Germinal center (tissue), 1 donor: ENCODE measurements at places on chromosomes 4 and X.

DNA sequence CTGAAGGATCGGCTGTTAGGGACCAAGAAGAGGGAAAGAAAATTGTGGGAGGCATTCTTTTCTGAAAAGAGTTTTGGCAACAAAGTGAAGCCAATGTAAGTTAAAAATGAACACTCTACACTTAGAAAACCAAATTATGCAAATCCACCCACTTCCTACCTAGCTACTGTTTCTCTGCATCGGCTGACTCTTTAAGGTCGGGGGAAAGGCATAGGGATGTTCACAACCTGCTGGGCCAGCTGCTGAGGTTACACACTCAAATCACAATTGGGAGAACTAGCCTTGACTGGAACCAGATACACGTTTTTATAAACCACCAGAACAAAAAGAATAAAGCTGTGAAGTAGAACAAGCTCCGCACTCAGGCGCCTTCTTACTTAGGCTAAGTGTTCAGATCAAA lies 165.7 kb downstream of the LDB2 start:
- DNase-seq, result no peak

GRCh38 chr4:145722561-145722960 lies 42.6 kb downstream of the C4orf51 start:
- no peak for DNase-seq

DNA sequence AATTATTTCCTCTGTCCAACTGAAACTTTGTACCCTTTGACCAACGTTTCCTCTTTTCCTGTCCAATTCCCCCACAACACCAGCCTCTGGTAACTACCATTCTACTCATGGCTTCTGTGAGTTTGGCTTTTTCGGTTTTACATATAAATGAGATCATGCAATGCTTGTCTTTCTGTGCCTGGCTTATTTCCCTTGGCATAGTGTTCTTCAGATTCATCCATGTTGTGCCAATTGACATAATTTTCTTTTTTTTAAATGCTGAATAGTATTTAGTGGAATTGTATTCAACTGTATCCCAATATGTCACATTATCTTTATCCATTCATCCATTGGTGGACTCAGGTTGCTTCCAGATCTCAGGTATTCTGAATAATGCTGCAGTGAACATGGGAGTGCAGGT lies 222.5 kb upstream of the GALNTL6 start:
- DNase-seq, result no peak

GRCh38 chrX:135112096-135112729 lies 8.1 kb downstream of the ETDB start:
- peak; percentile 14 for DNase-seq

DNA sequence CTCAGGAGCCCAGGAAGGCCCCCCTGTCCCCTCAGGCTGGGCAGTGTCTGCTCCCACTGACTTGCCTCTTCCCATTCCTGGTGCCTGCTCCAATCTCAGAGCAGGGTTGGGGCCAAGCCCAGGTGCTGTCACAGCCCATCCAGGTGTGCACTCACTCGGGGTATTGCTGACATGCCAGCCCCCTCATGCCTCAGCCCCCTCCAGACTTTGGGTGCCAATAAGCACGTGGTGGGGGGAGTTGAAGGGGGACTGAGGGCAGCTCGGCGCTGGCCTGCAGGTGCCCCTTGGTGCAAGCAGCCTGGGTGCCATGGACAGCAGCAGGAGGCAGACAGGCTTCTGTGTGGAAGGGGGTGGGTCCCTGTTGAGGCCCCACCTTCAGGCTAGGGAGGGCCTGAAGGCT lies 28.4 kb downstream of the NAA11 start:
- DNase-seq, result no peak

- no peak for DNase-seq
Observed at GRCh38 chr4:23861897-23862296, 27.9 kb downstream of the PPARGC1A start.

GRCh38 chr4:159158083-159158617 lies 55.3 kb downstream of the RAPGEF2 start:
- DNase-seq, result no peak

DNA sequence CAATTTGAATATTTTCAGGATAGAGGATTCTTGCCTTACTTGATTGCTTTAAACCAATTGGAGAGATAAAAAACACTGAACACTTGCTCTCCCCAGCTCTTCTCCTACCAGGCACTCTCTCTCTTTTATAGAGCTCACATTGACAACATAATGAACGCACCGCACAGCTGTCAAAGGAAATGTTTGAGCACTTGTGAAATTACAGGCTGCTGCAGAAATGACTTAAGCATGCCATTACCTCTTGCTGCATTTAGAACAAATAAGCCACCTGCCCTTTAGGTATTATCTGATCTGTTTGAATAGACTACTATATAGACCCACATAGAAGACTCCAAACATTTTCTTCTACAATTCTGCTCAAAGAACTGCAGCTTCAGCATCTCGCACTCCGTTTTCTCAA lies 227.7 kb downstream of the C4orf33 start:
- DNase-seq, result no peak

DNA sequence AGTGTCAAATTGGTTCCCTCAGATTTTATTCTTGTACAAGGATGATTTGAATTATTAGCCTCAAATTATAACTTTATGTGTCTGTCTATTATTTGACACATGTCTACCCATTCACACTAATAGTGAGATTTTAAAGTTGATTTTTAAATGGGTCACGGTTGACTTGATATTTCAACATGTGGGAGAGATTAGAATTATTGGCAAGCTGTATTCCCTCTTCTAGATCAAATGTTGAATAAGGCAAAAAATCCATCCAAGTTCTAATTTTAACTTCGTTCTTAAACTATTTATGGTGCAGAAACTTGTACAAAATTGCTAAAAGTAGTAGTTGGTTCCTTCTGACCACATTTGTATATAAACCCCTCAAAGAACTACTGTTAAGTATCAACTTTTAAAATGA lies 1498.0 kb downstream of the STIM2 start:
- DNase-seq, result no peak

DNA sequence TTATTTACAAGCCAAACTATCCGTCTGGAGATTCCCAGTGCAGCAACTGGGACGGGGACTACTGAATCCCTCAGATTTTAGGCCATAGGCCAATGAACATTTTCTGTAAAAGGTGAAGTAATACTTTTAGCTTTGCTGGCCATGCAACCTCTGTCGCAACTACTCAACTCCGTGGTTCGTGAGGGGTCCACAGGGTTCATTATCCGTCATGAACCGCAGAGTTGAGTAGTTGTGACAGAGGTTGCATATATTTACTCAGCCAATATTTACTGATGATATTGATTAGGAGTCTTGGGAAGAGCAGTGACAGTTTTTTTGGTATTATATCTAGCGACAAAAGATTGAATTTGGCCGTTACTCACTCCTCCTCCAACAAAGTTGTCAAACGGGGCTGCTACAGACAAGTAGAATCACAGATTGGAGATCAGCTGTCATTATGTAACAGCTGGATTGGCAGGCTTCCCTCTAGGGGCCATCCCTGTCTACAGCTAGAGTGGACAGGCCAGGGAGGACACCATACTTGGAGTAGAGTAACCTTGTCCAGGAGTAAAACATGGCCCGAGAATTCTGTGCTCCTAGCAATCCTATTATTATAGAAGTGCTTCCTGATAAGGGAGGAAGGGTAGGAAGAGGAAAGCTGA lies 37.2 kb upstream of the CD38 start:
- DNase-seq, result no peak

DNA sequence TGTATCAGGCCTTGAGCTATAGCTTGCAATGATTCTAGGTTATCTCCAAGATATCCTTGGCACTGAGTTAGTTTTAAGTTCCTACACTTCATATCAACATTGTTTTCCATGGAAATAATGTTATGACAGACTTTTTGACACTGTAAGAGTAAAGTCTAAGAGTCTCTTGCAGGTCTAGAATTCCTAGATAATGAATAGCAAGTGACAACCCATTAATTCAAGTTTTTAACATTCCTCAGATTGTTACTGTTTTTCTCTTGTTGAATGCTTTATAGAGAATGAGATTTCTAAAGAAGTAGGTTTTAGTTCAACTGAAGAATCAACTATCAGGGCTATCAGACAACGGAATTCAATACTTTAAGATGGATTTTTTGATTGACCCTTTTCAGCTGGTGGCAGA lies 276.1 kb downstream of the PPP3CA start:
- DNase-seq, result no peak

DNA sequence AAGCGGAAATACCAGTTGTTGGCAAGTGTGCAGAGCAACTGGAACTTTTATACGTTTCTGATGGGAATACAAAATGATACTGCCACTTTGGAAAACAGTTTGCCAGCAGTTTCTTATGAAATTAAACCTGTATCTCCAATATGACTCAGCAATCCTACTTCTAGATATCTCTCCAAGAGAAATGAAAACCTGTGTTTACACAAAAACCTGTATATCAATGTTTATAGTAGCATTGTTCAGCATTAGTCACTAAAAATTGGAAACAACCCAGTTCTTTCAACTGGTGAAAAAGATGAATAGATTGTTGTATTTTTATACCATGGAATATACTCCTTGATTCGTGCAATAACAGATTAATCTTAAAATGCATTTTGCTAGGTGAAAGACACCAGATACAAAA lies 26.8 kb downstream of the ATP7A start:
- no peak for DNase-seq

DNA sequence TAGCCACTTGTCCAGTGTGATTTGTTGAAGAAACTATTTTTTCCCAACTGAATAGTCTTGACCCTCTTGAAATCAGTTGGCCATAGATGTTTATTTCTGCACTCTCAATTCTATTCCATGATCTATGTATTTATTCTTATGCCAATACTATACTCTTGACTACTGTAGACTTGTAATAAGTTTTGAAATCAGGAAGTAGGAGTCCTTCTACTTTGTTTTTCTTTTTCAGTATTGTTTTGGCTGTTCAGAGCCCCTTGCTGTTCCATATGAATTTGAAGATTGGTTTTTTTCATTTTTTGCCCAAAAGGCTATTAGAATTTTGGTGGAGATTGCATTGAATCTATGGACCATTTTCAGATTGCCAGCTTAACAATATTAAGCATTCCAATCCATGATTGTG lies 10.2 kb downstream of the SAP30 start:
- no peak for DNase-seq

- DNase-seq, result no peak
Observed at GRCh38 chrX:84907324-84907968, 96.2 kb upstream of the APOOL start.

- DNase-seq, result no peak
Observed at GRCh38 chr4:176755613-176756012, 37.1 kb downstream of the VEGFC start.

GRCh38 chr4:84496331-84496705 lies 2.8 kb downstream of the NKX6-1 start:
- DNase-seq, result no peak

DNA sequence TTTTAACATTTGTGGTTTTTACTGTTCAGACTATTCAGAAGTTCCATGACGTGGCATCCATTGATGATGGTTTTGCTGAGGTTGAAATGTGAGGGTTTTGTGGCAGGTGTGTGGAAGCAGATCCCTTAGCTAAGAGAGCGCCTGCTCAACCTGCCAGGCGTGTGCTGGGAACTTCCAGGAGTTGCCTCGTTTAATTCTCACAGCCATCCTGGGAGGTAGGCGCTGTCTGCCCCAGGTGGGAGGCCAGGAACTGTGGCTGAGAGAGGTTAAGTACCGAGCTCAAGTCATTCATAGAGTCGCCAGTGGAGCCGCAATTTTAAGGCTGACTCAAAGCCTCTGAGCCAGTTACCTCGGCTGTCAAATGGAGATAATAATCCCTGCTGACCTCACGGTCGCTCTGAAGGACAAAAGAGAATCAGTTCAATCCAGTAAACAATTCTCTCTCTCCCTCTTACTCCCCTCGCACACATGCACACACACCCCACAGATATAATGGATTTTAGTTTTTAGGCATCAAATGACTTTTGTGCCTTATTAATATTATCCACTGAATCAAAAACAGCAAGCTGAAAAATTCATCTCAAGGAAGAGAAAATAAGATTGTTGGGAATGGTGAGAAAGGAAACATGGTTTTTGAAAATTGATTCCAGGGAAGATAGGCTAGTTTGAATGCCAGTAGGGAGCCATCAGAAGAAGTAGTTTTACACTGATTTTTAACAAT lies 171.3 kb downstream of the PTTG2 start:
- DNase-seq, result no peak

GRCh38 chr4:2339458-2340271 lies 77.8 kb upstream of the MXD4 start:
- DNase-seq, result no peak

- DNase-seq, result no peak
Observed at GRCh38 chrX:155682834-155683233, 70.1 kb upstream of the TMLHE start.

DNA sequence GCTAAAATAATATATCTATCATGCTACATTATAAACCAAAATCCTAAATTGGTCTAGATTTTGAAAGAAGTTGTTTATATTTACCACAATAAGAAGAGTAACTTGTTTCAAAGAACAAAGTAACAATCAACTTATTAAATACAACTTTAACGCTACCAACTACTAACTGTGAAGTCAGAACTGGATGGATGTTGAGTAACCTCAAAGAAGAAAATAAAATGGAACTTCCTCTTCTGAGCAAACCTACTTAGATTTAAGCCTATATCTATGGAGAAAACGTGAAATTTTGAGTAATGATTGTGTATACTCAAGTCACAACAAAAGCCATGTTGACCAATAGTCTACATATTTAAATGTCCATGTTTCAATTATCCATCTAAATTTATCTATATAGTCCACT lies 25.7 kb downstream of the SH3RF1 start:
- no peak for DNase-seq

GRCh38 chr4:183099537-183100297 lies 660 bp downstream of the WWC2 start:
- DNase-seq, result peak; percentile 13

DNA sequence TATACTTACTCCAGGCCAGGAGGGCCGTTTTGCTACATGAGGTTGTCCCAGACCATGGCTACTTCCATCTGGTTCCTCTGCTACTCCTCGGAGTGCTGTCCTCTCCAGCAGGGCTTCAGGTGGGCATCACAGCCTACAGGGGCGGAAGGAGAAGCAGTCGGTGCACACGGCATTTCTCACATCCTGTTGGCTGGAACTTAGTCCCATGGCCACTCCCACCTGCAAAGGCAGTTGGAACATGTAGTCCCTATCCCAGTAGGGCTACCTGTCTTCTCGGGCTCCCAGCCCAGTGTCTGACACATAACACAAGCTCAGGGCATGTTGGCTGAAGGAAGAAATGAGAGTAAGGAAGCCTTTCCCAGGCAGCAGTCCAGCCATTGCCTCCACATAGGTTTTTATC lies 7.7 kb upstream of the STK32B start:
- DNase-seq, result no peak

DNA sequence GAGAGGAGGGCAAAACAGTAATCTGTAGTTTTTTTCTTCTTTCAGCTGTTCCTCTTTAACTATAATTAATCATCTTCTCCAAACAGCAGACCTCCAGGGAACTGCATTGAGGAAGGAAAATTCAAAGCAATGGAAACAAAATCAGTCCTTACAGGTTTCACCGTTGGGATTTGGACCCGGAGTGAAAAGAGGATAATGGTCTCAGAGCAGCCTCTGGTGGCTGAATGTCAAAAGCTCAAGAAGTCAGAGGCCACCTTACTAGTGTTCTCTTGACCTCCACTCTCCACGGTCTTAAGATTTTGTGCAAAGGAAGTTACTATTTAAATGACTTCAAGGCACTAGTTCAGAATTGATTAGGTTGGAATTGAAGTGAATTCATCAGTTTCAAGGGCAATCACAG lies 16.0 kb upstream of the MID1 start:
- DNase-seq, result no peak

- no peak for DNase-seq
Observed at GRCh38 chr4:181659202-181659601, 584.0 kb upstream of the TENM3 start.
